ENCODE measurements at places on chromosomes 2 and 18.

- DNase-seq: no peak
Measured at GRCh38 chr2:70697603-70698383, 70.2 kb downstream of the ADD2 start.

DNA sequence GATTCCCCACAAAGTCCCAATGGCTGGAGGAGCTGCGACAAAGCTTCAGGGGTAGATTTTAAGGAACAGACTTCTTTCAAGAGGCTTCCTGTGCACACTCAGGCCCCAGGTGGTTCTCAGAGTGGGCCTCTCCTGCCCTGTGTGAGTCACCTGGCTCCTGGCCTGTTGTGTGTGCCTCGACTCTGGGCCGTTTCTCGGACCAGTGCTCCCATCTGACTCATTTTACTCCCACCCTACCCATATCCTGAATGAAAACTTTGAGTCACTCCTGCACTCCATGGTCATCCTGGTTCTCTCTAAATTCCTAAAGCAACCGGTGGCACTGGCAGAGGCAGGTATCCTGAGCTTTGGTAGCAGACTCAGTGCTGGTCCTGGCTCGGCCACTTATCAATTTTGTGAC is 84.1 kb downstream of the CELF4 start:
- no peak for DNase-seq

- no peak for DNase-seq
Measured at GRCh38 chr2:165634282-165634681, 159.8 kb downstream of the GALNT3 start.

- DNase-seq: no peak
Measured at GRCh38 chr18:62792016-62792415, 76.7 kb downstream of the PHLPP1 start.

DNA sequence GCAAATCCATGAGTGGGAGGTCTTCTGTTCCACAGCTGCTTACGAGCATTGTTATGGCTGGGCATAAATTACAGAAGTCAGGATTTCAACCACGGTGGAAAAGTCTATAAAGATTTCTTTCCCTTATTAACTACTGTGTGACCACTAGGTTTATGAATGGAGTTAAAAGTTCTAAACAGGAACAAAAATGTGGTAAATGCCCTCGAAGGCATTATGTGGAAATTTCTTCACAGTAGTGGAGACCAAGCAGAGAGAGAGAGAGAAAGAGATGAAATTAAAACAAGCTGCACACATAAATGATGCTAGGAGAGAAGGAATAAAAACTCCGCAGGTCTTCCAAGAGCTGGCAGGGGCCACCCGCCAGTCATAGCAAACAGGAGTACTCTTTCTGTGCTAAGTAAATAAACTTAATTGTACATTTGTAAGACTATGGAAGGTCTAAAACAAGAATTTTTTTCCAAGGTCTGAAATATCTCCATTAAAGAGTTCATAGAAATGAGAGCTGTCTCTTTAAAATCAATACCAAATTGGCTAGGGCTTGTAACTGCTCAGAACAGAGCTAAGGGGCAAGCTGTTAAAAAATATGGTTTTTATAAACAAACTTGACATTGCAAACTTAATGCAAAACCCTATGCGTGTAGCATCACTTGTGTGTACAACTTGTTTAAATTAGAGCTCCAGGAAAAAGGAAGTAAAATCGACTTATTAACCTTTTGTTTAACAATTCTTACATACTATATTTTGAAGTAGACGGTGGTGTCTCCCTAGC is 438.2 kb downstream of the MEIS1 start:
- no peak for DNase-seq

DNA sequence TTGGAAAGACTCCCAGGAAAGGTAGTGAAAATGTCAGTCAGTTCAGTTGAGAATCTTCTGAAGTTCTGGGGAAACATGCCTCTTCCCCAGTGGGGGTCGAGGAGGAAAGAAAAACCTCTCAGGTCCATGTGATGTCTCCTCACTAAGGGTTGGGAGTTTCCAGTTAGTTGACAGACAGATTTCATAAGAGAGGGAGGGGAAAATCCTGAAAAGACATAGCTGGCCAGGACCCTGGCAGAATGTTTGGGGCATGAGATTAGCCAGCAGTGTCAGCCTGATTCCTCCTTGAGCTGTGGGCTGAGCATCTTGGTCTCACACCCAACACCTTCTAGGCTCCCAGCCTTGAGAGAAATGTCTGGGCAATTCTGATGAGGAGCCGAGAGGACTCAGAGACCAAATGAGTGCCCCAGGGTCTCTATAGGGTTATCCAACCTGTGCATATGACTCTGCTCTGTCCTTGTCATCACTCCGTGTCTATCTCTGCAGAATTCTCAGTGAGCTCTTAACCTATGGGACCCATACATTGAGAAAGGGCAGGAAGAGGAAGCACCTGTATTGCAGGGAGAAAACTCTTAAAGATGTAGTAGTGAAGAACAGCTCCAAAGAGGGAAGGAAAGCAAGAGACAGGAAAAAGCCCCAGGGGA is 13.9 kb downstream of the BMP10 start:
- DNase-seq: no peak

DNA sequence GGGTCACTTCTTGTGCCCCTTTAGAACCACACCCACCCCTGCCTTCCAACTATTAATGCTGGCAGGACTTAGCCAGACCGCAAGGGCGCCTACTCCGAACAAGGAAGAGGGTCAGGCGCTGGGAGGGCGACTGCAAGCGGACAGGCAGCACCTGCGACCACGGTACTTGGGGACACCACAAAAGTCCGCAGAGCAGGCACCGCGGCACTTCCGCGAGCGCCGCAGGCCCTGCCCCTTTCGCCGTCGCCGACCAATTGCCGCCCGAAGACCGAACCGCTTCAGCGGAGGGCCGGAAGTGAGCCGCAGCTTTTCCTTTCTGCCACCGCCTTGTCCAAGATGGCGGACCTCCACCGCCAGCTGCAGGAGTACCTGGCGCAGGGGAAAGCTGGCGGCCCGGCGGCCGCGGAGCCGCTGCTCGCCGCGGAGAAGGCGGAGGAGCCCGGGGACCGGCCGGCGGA is at the start of gene SFT2D3:
SFT2D3 (plus strand) TSS at position 305 of the 458 bp plus-strand sequence; CDS start at position 337, 32 bp downstream.
- DNase-seq: peak; percentile 92

- DNase-seq: no peak
Measured at GRCh38 chr2:95292623-95293260, 4.4 kb upstream of the KCNIP3 start.

- no peak for DNase-seq
Measured at GRCh38 chr2:232042911-232043574, 81.5 kb downstream of the DIS3L2 start.

Measured in RPMI8226 (cell line).